ENCODE measurements at places on chromosomes 16 and 17. TPM values are rescaled to one million over a fixed set of nuclear protein-coding genes. Genes with fewer than 3 reads are reported as not detected.

Gene CACNG4
- total RNA-seq, result 26.6 TPM

Gene JUP
- 15.8 TPM for total RNA-seq

Gene SLC5A2
- total RNA-seq, result 0.40 TPM

Gene HOXB1
- 0.20 TPM for total RNA-seq

Gene KREMEN2
- total RNA-seq, result 0.20 TPM

Gene FLOT2
- 39.6 TPM for total RNA-seq

Gene BCO1
- total RNA-seq, result 0.22 TPM

Gene PRR35
- 0.06 TPM for total RNA-seq

Gene CDK3
- 3.8 TPM for total RNA-seq

Gene NT5C3B
- total RNA-seq, result 74.0 TPM

Gene TMIGD1
- total RNA-seq, result not detected

Gene RTN4RL1
- total RNA-seq, result 11.6 TPM

Gene CDH8
- total RNA-seq, result 28.5 TPM

Gene RAB26
- 6.6 TPM for total RNA-seq

Gene IRF8
- total RNA-seq, result 15.4 TPM

Gene SCNN1B
- 0.66 TPM for total RNA-seq

Gene C17orf58
- total RNA-seq, result 13.9 TPM

Gene CDRT15L2
- total RNA-seq, result not detected

Gene CARD14
- 0.50 TPM for total RNA-seq

Gene PDIA2
- 8.0 TPM for total RNA-seq

Gene TBC1D26
- 0.20 TPM for total RNA-seq

Gene VTN
- total RNA-seq, result 3.0 TPM

Gene ACAP1
- total RNA-seq, result 4.6 TPM

Gene TPSAB1
- total RNA-seq, result 1.2 TPM

Gene TBC1D3L
- 3.3 TPM for total RNA-seq

Gene YBX2
- total RNA-seq, result 0.50 TPM

Gene TMEM204
- 3.0 TPM for total RNA-seq

Gene PRR11
- 4.1 TPM for total RNA-seq

Gene ACE
- total RNA-seq, result 8.1 TPM

Gene ASB16
- not detected for total RNA-seq

Gene BAHCC1
- total RNA-seq, result 10.3 TPM

Gene CACNG3
- 1.9 TPM for total RNA-seq

Gene PIGQ
- 38.1 TPM for total RNA-seq

Gene JMJD8
- total RNA-seq, result 24.3 TPM

Gene CFAP97D1
- total RNA-seq, result 0.10 TPM

Gene SCGB1C2
- not detected for total RNA-seq

Gene TAOK2
- 52.3 TPM for total RNA-seq

Gene ETV4
- total RNA-seq, result 4.7 TPM

Gene ARL16
- 43.2 TPM for total RNA-seq

Gene SYCE1L
- total RNA-seq, result 0.79 TPM

Gene C16orf92
- total RNA-seq, result not detected

Gene C16orf74
- 2.5 TPM for total RNA-seq

Gene HAS3
- 1.7 TPM for total RNA-seq

Gene ITGAE
- total RNA-seq, result 34.4 TPM

Gene MT3
- 74.1 TPM for total RNA-seq

Gene CLEC18B
- 5.1 TPM for total RNA-seq

Gene ZNF423
- total RNA-seq, result 28.3 TPM

Gene RHBDL1
- total RNA-seq, result 7.2 TPM

Gene FLII
- total RNA-seq, result 77.4 TPM

Gene KIF2B
- total RNA-seq, result not detected

Gene SHCBP1
- total RNA-seq, result 5.0 TPM

Gene FBXW10
- total RNA-seq, result 0.22 TPM

Gene KRT32
- total RNA-seq, result not detected

Gene ATAD5
- total RNA-seq, result 5.4 TPM

Gene ZFP3
- 9.7 TPM for total RNA-seq

Gene DHRS7C
- total RNA-seq, result not detected

Gene CIBAR2
- total RNA-seq, result 6.8 TPM

Gene PHF23
- 49.0 TPM for total RNA-seq
